ENCODE measurements at places on chromosomes 7 and 10.

- DNase-seq: peak; percentile 75
Measured at GRCh38 chr7:44637788-44638594, 31.6 kb downstream of the OGDH start.

- no peak for DNase-seq
Measured at GRCh38 chr10:83076443-83076842, 1062.9 kb upstream of the GHITM start.

- no peak for DNase-seq
Measured at GRCh38 chr10:71128311-71128980, 83.9 kb upstream of the UNC5B start.

GRCh38 chr10:42975558-42976340 is 101.1 kb upstream of the RET start:
- no peak for DNase-seq

DNA sequence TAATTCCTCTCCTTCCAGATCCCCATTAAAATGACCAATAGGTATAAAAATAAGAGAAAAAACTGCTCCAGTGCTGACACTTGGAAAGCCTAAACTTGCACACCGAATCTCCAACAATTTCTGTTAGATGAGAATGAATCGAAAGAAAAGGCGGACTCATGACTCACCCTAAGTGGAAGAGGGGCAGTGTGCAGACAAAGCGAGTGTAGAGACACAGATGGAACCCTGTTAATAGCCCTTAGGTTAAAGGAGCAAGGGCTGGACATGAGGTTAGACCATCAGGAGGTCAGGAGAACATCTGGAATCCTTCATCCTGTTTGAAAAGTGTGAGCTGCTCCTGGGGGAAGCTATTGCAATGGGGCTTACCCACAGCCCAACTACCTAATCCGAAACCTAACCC is 103.4 kb upstream of the GLI3 start:
- DNase-seq: no peak

- DNase-seq: no peak
Measured at GRCh38 chr7:105055621-105056020, 41.6 kb downstream of the KMT2E start.

DNA sequence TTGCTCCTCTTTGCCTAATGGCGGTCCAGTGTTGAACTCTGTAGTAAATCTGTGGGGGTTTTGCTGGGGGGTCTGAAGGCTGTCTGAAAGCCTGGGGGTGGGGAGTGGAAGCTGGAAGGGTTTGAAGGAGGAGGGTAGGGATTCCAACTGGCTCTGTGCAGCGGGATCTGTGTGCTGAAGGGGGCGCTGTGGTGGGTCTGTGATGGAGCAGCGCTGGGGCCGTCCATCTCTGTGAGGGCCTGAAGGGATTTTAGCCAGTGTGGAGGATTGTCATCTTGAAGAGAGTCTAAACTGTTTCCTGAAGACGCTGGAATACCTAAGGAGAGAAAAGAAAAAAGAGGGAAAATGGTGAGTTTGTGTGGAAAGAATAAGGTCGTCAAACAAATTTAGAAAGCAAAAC is 129.2 kb downstream of the STRA8 start:
- DNase-seq: no peak

- no peak for DNase-seq
Measured at GRCh38 chr10:93437946-93438612, 44.1 kb downstream of the MYOF start.

GRCh38 chr7:132536654-132537395 is 39.4 kb downstream of the PLXNA4 start:
- DNase-seq: no peak

DNA sequence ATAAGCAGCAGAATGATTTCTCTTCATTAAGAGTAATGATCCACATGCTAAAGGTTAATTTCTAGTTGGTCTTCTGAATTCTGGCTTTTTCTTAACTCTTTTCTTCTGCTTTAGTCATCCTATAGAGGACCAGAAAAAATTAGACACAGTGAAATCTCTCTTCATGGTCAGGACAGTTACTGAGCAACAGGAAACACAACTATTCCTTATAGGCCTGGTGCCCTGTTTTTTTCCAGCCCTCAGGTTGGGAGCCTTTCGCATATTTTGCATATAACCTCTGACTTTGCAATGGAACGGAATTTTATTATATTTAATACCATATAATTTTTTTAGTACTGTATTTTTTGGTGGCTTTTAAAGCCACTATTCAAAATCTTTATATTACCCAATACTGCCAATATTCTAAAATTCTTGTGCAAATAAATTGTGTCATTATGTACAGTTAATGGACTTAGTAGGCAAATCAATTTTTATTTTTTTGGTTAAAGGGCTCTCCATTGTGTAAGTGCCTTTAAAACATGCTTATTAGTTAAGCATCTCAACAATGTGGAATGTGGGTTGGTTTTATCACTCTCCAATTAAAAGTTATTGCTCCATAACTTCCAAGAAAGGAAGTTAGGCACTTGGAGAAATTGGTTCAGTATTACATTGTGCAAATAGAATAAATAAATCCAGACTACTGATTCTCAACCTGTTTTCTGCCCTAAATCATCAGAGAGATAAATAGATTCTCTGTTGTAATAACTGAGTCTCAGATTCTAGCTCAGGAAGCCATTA is 22.5 kb downstream of the ARL4A start:
- DNase-seq: no peak

DNA sequence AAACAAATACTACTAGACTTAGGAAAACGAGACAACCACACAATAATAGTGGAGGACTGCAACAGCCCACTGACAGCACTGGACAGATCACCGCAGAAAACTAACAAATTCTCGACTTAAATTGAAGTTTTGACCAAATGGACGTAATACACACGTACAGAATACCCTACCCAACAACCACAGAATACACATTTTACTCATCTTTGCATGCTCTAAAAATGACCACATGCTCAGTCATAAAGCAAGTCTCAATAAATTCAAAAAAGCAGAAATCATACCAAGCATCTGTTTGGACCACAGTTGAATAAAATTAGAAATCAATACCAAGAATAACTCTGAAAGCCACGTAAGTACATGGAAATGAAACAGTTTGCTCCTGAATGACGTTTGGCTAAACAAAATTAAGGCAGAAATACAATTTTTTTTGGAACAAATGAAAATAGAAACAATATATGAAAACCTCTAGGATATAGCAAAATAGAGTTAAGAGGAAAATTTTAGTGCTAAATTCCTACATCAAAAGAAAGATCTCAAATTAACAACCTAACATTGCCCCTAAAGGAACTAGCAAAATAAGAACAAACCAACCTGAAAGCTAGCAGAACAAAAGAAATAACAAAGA is 30.6 kb downstream of the MAPK8 start:
- DNase-seq: no peak

DNA sequence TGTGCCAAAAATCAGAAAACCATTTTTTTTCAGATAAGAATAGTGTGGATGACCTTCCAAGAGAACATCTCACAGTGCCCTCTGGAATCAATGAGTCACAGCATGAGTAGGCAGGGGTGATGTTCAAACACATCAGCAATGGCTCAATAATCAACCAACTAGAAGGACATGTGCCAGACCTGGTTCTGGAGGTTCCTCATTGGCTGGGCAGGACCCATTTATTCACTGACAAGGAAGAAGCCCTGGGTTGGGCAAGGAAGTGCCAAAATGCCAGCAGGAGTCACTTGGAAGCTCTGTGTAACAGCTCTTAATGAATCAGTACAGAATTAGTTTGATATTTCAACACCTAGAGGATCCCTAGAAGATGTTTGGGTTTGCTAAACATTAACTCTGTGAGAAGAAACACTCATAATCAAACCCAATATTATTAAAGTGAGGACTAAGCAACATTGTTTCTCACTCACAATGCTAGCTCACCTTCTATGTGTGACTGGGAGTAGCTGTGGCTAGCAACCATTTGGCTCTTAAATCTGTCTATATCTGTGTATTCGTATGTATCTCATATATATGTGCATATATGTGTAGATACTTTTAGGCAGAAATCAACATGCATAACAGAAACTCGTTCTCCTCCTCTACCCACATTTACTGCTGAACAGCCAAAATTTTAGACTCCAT is 72.3 kb upstream of the APBB1IP start:
- peak; percentile 10 for DNase-seq

DNA sequence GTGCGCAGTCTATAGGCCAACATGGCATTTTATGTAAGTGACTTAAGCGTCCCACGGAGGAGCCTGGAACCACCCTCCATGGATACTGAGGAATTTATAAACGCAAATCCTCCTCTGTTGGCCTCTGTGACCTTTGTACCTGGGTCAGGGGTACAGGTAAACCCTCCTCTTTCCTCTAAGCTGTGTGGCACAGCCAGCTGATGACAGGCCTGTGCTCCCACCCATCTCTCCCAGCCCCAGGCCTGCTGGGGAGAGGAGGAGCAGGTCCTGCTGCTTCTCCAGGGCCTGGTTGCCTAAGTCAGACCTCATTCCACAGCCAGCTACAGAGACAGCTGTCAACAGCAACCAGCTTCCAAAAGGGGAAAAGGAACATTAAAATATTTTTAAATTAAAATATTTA is 5.0 kb downstream of the AVPI1 start:
- DNase-seq: no peak

Data from stimulated activated naive CD8-positive, alpha-beta T cell treated with anti-CD3 and anti-CD28 coated beads, Interleukin-15, Interleukin-2, amounts not matched to agents 100 U/mL and 50 U/mL, for 24 hours (primary cell).